ENCODE measurements at places on chromosomes 7 and 10. TPM values are rescaled to one million over a fixed set of nuclear protein-coding genes. Genes with fewer than 3 reads are reported as not detected.

Gene CLRN3
- total RNA-seq: not detected

Gene ZNF727
- not detected for total RNA-seq

Gene DPYSL4
- 5.9 TPM for total RNA-seq

Gene GIMAP1
- not detected for total RNA-seq
